HepG2 (cell line): ENCODE measurements at places on chromosomes 12 and 14. TPM values are rescaled to one million over a fixed set of nuclear protein-coding genes. Genes with fewer than 3 reads are reported as not detected.

The AQP6 gene
- polyA plus RNA-seq, result 0.32 and 0.38 TPM in 2 replicates

The ABCC9 gene
- polyA plus RNA-seq, result not detected in 2 replicates

The ADAM21 gene
- 0.03 and 0.07 TPM in 2 replicates for polyA plus RNA-seq

The CELA1 gene
- not detected in 2 replicates for polyA plus RNA-seq

The ZDHHC22 gene
- not detected in 2 replicates for polyA plus RNA-seq

The ANKLE2 gene
- polyA plus RNA-seq, result 37.1 and 51.2 TPM in 2 replicates

The SAMD4A gene
- 11.7 and 11.8 TPM in 2 replicates for polyA plus RNA-seq

The JAG2 gene
- polyA plus RNA-seq, result 0.16 and 0.22 TPM in 2 replicates

The OTX2 gene
- not detected in 2 replicates for polyA plus RNA-seq

The CEBPE gene
- 0.09 and 0.10 TPM in 2 replicates for polyA plus RNA-seq

The PKP2 gene
- 11.5 and 15.1 TPM in 2 replicates for polyA plus RNA-seq

The GLS2 gene
- polyA plus RNA-seq, result 8.5 and 8.6 TPM in 2 replicates

The TBX3 gene
- 38.1 and 42.4 TPM in 2 replicates for polyA plus RNA-seq

The PLCZ1 gene
- not detected in 2 replicates for polyA plus RNA-seq

The KRT71 gene
- not detected in 2 replicates for polyA plus RNA-seq

The GLIPR1 gene
- 1.9 and 4.9 TPM in 2 replicates for polyA plus RNA-seq

The RNF31 gene
- polyA plus RNA-seq, result 48.2 and 59.0 TPM in 2 replicates

The ABCB9 gene
- polyA plus RNA-seq, result 4.8 and 5.1 TPM in 2 replicates

The NFATC4 gene
- 0.15 and 0.24 TPM in 2 replicates for polyA plus RNA-seq

The NTS gene
- 0.05 TPM in 1 of 2 replicates, not detected in the other for polyA plus RNA-seq

The COCH gene
- 67.6 and 78.2 TPM in 2 replicates for polyA plus RNA-seq

The FOXG1 gene
- not detected in 2 replicates for polyA plus RNA-seq

The FGF6 gene
- not detected in 2 replicates for polyA plus RNA-seq
